Fibroblast of the conjunctiva (primary cell): ENCODE measurements at places on chromosomes 4 and X.
A peak's percentile ranks its signal among the peaks of the same experiment; 100 is the strongest.

- no peak for DNase-seq
Observed at GRCh38 chr4:36053930-36054329, 190.4 kb downstream of the ARAP2 start.

DNA sequence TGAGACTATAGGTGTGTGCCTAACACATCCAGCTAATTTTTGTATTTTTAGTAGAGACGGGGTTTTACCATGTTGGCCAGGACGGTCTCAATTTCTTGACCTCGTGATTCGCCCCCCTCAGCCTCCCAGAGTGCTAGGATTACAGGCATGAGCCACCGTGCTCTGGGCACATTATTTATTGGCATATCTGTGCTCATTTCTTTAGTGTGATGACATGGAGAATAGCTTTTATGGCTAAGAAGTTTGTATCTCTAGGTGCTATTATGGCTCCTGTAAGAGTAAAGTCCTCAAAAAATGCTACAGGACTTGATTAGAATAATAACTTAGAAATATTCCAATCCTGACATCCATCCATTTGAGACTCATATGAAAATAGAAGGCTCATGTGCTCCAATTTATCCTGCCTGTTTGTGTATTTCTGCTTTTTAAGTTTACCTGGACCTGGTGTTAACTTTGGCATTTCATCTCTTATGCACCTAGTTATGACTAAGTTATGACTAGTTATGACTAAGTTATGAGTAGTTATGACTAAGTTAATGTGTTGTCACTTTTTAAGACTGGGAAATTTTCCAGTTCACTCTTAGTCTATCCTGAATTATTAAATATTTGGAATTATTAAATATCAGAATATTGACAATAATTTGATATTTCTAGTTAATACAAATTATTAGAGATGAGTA, 36.4 kb upstream of the UNC5C start:
- no peak for DNase-seq

DNA sequence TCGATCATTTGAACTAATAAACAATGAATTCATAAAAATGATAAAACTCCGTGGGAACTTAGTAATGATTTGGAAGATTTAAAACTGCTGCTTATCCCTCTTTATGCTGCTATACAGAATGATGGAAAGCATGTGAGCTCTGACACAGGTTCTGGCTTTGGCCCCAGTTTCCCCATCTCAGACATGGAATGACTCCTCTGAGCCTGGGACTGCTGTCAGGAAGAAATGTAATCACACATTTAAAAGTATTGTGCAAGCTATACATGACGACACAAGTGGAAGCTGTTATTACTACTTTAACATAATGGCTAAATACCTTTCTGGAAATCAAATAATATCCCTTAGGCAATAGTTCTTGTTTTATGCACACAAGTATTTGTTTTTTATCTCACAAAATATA, 161.7 kb downstream of the DCHS2 start:
- DNase-seq, result peak; percentile 49

DNA sequence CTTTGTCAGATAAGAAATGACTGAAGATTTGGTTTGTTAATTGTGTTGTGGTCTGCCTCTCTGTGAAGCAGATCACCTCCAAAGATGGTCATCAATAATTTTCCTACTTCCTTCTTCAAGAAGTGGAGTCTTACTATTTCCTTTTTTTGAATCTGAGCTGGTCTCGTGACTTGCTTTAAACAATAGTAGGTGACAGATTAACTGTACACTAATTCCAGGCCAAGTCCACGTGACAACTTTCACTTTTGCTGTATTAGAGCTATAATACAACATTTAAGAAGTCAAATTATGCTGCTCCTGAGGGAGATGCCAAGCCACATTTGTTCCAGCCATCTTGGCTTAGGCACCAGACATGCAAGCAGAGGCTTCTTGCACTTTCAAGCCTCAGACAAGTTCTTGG, 393.8 kb upstream of the GRID2 start:
- DNase-seq, result no peak

GRCh38 chrX:51894697-51895336, 1.4 kb downstream of the MAGED1 start:
- DNase-seq, result no peak

- no peak for DNase-seq
Observed at GRCh38 chr4:4412641-4413372, 25.9 kb downstream of the NSG1 start.

GRCh38 chr4:9867751-9868425, 86.5 kb downstream of the DRD5 start:
- DNase-seq, result no peak

GRCh38 chr4:169160825-169161224, 109.9 kb downstream of the SH3RF1 start:
- no peak for DNase-seq

- no peak for DNase-seq
Observed at GRCh38 chr4:3468804-3469203, 5.7 kb downstream of the DOK7 start.

GRCh38 chr4:168695288-168695687, 198.4 kb downstream of the PALLD start:
- no peak for DNase-seq

DNA sequence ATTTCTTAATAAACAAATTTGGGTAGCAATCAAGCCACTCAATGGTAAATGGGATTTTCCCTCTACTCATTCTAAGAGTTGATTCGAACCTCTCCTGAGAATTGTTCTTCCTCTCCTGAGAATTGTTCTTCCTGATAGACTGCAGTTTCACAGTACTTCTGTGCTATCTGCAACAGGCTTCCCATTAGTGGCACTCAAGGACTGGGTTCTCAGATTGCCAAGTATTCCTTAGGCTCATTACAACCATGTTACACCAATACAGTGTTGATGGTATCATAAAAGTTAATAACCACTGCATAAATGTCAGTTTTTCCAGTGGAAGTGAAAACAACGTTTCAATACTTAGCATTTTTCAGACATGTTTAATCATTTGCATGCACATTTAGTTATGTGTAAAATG, 201.6 kb downstream of the FRMPD4 start:
- DNase-seq, result no peak

DNA sequence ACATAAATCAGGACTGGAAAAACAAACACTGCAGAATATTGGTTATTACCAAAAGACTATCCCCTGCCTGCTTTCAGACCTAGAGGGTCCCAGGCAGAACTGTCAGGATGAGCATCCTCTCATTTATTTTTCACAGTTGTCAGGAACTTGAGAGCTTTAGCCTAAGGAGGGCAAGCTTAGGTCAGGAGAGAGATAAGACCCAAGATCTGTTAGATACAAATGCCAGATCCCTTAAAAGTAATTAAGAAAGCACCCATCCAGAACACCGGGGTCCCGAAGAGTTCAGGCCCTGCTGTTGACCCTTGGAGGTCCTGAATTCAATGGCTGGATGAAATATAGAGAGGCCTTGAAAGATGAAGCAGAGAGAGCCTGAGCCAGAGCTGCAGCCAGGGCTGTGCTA, 5.9 kb upstream of the MAGEB3 start:
- no peak for DNase-seq
